ENCODE measurements at places on chromosomes 6 and 20.

DNA sequence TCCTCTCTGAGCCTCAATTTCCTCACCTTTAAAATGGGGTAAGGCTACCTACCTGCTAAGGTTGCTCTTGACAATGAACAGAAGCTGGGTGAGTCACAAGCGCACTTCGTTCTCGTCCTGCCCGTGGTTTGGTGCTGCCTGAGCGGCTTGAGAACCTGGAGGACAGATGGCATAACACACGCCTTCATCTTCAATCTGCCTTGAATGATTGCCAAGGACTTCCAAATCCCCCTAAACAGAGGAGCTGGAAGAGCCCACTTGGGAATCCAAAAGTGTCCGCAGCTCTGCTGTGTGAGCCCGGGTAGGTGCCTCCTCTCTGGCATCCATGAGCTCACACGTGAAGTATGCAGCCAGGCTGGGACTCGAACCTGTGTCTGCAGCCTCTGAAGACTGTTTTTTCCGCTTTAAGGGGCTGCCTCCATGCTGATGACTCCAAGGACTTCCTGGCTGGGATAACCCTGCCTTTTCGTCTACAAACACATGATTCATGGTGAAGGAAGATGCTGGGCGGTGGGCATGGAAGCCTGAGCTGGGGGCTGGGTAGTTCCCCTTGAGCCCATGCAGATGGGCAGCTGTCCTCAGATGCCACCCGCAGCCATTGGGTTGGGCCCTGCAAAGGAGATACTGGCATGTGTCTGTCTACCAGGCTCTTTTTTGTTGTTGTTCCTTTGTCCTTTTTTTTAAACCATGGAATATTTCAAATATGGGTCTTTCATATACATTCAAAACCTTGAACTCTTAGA is 25.3 kb upstream of the CSNK2A1 start:
- no peak for DNase-seq

GRCh38 chr20:22905658-22906057 is 129.5 kb upstream of the SSTR4 start:
- no peak for DNase-seq

DNA sequence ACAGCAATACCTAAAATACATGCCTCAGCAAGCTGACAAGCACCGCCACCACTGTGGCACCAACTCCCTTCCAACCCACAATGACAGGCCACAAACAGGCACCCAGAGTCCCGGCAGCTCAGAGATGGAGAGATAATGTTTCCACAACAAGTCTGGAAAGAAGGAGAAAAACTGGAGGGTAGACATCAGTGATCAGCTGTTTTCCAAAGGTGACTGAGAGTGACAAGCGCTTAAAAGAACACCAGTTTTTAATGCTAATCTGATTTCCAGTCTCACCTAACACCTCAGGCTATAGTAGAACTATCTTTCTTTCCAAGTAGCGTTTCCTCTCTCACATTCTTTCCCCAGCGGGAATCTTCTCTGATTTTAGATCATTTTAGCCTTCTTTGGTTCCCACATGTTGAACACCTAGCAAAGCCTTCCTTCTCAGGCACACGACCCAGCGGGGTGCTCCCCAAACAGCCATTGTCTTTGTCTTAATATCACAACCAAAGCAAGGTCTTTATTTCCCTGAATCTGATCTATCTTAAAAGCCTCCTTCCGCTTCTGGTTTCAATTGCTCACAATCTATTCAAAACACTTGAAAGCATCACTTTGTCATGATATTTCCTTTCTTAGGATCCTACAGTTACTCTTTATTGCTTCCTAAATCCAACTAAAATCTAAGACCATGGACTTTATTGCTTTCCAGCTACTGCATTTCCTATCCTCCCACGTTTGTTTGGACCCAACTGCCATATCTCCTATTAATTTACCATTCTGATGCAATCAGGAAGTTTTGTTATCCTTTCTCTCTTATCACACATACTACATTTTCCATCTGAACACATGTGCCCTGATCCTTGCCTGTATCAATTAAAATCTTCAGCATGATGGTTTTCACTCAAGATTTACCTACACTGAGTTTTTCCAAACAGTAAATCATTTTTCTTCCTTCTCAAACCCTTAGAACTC is 282.7 kb downstream of the ADGB start:
- DNase-seq, result no peak

DNA sequence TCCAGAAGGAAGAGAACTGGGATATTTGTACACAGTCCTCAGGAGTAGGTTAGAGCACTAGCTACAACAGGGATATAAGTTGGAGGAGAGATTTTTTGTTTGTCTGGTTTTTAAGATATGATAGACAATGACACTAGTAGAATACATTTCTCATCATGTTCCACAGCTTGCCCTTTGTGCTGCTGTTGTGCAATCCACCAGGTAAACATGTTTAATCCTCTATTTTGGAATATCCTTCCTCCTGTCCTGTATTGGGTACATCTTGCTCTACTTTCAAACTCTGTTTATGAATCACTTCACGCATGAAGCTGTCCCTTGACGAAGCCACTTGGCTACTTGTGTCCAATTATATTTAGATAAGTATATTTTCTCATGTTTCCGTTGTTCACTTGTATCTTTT is 153.6 kb upstream of the TENT5A start:
- DNase-seq, result no peak

DNA sequence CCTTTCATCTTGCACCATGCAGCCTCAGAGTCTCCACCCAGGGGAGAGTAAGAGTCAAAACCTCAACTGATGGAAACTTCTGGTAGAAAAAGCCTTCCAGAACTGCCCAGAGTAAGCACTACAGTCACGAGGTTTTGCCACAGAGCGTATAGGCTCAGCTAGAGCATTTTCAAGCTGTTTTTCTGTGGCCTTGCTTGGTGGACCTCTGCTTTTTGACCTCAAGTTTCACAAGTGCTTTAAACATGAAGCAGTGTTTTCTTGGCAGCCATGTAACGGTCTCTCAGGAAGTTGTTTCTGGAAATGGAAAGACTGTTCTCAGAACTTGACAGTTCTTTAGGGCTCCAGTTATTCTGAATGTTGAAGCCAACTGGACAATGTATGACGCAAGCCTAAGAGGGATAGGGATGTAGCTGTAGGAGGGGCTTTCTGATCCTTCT is 146.5 kb downstream of the ZDHHC14 start:
- no peak for DNase-seq

GRCh38 chr20:17730071-17730470 is 30.3 kb downstream of the BANF2 start:
- DNase-seq, result no peak

- DNase-seq, result no peak
These were observed 437.6 kb upstream of the RNF217 start for GRCh38 chr6:124524491-124525200.

Measured in iPS DF 6.9 (cell line).